WTC11 (cell line): ENCODE measurements at places on chromosomes 5 and 9.

DNA sequence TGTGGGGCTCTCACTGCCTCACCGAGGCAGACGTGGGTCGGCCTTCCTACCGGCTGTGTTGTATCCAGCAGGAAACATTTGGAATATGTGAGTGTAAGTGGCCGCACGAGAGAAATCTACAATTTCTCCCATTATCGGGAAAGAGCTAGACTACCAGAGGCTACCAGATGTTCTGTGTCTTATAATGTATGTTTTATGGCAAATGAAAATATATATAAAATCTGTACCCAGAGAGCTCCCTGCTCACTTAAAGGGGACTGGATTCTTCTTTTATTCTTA lies 69.5 kb upstream of the PITX1 start:
- DNase-seq: no peak

DNA sequence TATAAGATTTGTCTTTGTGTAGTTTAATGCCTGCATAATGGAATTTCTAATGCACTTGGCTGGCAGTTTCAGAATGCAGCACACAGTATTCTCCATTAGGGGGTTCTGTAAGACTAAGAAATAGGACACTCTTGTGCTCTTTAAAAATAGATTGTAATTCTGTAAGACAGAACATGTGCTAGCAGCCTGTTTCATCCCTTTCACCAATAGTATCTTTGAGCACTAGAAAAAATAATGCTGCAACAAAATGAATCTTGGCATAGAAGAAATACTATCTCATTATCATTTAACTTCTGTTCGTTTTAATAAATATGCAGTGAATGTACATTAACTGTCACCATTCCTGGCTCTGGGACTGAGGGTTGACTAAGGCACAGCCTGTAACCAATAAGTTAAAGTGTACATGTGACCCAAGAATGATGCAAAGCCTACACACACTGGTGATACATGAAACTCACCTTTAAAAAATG lies 23.8 kb upstream of the ZNF622 start:
- no peak for DNase-seq

DNA sequence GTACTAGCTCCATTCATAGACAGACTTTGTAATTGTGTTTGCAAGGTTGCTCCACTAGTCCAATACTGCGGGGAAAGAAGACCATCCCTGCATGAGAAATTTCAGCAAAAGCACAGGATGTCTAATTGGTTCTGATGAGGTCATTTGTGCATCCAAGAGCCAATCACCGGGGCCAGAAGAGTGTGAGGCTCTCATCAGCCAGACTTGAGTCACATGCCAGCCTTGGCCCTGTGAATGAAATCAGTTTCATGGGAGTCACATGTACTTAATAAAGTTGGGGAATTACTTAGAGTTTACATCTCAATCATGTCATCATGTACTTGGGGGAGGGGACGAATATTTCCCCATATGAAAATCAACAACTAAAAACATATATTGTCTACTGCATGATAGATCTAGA lies 1236.0 kb downstream of the MAT2B start:
- no peak for DNase-seq

DNA sequence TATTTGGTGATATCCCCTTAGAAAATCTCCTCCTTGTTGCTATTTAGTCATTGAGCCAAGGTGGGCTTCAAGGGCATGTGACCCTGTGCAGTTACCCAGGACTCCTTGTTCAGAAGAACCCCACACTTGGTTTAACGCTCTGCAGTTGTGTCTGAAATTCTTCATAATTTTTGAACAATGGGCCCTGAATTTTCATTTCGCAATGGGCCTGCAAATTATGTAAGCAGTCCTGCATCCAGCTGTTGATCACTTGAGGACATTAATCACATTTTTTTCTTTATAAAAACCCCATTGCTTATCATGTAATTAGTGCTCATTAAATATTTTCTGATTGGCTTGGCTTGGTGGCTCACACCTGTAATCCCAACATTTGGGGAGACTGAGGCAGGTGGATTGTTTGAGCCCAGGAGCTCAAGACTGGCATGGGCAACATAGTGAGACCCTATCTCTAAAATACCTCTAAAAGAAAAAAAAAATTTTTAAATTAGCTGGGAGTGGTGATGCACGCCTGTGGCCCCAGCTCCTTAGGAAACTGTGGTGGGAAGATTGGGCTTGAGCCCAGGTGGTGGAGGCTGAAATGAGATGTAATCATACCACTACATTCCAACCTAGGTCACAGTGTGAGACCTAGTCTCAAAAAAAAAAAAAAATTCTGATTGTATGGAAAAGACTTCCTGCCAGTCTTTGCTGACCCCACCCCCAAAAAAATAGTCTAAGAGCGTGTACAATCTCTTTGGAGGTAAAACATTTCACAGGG lies 194.2 kb upstream of the HAPLN1 start:
- DNase-seq: no peak

- DNase-seq: no peak
These were observed 176.2 kb downstream of the GAPVD1 start for GRCh38 chr9:125437771-125438221.

- no peak for DNase-seq
These were observed 15.0 kb downstream of the BASP1 start for GRCh38 chr5:17232405-17232804.

GRCh38 chr9:103816146-103816545 lies 278.0 kb upstream of the SMC2 start:
- DNase-seq: no peak

- no peak for DNase-seq
These were observed 27.8 kb upstream of the GRPEL2 start for GRCh38 chr5:149317281-149318048.

DNA sequence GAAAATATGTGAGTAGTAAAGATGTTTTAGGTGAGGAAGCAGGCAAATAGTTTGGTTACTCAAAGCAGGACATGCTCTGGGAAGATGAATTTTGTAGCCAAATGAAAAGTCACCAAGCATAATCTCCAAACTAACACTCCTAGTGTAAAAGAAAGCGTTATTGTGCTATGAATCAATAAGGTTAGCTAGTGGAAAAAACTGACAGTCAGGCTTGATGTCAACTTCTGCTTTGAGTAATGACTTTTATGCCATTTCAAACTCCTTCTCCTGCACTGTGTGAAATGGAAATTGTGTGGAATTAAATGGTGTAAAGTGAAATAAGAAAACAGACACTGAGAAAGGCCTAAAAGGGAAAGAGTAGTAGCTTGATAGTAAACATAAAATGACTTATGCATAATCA lies 637.2 kb upstream of the DMAC1 start:
- no peak for DNase-seq

GRCh38 chr5:87268126-87268969 lies 665 bp downstream of the RASA1 start:
- peak; percentile 64 for DNase-seq

DNA sequence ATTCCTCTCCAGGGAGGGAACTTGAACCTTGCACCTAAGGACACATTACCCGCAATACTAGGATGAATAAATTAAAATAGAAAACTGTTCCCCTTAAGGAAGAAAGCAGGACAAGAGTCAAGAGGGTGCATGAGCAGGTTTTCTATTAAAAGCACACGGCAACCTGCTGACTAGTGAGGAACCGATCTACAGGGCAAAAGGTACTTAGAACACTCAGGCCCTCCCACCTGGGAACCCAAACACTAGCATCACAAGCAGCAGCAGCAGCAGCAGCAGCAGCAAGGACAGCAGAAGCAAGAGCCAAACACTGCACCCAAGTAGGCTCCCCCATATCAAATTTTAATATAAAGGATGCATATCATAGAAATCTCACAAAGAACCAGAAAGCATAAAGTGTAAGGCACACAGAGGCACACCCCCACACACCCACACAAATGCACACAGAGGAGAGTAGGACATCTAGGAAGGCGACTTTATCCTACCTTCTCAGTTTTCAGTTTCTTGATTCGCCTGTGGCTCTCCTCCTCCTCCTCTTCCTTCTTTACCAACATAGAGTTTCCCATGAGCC lies 2.8 kb downstream of the ZNF608 start:
- no peak for DNase-seq

- peak; percentile 75 for DNase-seq
These were observed at the start of gene RGS7BP for GRCh38 chr5:64505769-64506566. Gene RGS7BP (plus strand): TSS chr5:64506015. CDS start chr5:64506625, 610 bp downstream.

GRCh38 chr5:107282061-107282460 lies 388.7 kb downstream of the EFNA5 start:
- no peak for DNase-seq

DNA sequence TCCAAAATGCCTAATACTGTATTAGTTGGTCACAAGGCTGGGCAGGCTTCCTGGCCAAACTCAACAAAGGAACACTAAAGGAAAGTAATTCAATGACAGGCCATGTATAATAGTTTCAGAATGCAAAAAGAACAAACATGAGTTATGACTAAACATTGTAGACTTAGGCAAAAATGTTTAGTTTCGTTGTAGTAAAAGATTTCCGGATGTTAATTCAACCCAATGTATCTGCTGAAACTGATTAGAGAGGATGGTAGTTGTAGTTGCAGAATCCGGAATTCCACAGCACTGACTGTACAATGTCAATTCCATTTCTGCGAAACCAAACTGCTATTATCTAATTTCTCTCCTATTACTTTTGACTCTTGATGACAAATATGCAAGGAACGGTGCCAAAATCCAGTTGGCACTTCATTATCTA lies 117.9 kb upstream of the FST start:
- no peak for DNase-seq

DNA sequence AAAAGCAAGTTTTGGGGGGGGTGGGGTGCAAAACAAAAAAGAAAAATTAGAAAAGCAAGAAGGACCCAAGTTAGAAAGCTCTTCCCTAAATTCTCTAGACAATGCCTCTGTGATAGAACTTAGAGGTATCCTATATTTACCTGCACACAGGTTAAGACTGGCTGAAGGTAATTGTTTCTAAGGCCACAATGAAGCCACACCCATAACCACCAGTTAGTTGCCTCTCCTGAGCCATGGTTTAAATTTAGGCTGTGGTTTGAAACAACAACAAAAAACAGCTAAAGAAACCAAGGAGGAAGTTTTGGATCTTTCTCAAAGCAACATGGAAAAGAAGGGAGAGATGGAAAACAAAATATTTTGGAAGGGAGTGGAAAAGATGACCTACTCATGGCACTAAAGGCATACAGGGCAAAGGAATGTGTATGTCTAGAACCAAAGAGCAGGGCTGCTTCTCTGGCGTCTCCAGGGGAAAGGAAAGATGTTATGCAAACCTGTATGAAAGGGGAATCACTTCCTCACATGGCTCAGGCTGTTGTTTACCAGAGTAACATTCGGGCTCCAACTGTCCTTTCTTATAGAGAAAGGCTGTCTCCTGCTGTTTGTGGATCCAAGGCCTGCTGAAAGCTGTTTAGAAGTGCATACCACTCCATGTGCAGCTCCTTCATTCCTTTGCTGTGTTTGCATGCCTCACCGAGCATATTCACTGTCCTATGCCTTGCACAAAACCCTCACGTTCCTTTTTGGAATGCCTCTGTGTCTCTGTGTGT lies 408.9 kb upstream of the MPDZ start:
- DNase-seq: peak; percentile 11

DNA sequence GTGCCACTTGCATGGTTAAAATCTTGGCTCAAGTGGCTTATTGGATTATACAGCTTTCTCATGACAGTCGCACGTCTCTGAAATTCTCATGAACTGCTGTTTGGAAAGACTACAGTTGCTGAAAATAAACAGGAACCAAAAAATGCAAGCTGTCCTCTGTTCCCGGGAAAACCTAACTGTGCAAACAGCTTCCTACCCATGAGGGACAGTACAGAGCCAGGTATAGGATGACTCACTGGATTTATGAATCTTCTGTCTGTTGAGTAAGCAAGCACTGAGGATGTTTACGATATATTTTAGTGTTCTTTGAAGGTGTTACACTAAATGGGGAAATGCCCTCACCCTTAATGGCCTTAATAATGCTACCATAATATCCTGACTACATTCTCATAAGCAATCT lies 380.3 kb upstream of the TNC start:
- no peak for DNase-seq

DNA sequence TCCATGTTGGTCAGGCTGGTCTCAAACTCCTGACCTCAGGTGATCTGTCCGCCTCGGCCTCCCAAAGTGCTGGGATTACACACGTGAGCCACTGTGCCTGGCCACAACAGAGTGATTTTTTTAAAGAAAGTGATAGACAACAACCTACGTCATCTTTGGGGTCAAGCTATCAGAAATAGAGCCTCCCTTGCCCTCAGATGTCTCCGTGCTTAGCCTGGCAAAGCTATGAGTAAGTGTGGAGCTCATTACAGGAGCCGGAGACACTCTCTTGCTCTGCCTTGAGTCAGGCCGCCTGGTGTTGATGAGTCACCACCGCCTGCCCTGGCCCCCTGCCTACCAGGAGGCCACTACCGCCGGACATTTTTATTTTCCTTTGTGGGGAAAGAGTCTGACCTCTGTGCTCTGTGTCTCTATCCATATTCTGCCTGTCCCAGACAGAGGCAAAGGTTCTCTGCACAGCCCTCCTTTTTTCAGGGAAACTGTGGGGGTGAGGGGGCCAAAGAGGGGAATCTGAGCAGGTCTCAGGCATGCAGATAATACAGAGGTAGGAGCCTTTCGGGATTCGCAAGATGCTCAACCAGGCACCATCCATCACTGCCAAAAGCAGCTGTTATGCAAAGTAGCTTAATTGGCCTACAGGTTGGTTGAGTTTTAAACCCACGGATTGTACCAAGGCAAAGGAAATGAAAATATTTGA lies 123.7 kb upstream of the CPEB4 start:
- no peak for DNase-seq

GRCh38 chr9:69535286-69535832 lies 136.8 kb downstream of the APBA1 start:
- DNase-seq: no peak

GRCh38 chr5:2890011-2890410 lies 138.5 kb upstream of the IRX2 start:
- DNase-seq: no peak

- no peak for DNase-seq
These were observed 560 bp downstream of the DOCK2 start for GRCh38 chr5:169637549-169638121.

DNA sequence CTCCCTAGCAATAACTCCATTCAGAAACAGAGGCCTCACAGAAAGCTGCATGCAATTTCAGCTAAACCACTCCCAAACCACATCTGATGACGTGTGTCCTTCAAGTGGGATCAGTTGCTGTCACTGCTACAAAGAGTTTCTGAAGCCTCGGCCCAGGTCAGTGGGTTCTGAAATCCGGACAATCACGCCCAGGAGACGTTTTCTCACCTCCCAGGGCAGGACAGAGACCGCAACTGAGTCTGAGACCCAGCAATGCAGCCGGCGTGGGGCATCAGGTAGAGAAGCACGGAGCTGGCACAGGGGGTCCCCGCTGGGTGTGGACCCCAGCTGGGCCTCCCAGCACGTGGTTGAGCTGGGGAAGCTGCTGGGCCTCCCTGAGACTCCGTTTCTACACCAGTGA lies 2.6 kb upstream of the UBE2QL1 start:
- DNase-seq: no peak

- DNase-seq: no peak
These were observed 98.6 kb upstream of the PIK3R1 start for GRCh38 chr5:68116868-68117411.

- DNase-seq: no peak
These were observed 132.0 kb downstream of the IZUMO3 start for GRCh38 chr9:24413651-24414050.
